Mucosa of descending colon (tissue), 3 donors: ENCODE measurements at places on chromosomes 1 and 21. TPM values are rescaled to one million over a fixed set of nuclear protein-coding genes. Genes with fewer than 3 reads are reported as not detected.

- DNase-seq = no peak
Measured at GRCh38 chr21:41258617-41259016, 58.0 kb upstream of the FAM3B start.

DNA sequence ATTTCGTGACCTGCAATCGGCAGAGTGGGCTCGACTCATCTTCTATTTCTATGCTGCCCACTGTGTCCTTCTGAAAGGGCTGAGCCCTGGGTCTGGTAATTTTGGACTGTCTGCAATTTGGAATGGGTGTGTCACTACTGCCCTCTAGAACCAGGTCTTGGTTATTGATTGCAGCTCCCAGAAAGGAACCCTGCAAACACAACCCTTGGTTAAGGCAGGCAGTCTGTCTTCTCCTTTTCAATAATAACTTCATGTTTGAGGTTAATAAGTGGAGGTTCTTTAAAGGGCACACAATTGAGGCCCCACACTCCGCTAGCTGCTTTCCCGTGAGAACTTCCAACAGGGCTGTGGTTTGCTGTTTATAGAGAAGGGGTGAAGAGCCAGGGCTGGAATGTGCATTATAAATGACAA is 79.9 kb upstream of the LYST start:
- DNase-seq = no peak

GRCh38 chr1:66403007-66403731 is 130.8 kb upstream of the SGIP1 start:
- DNase-seq = no peak

GRCh38 chr1:175757381-175758015 is 14.1 kb upstream of the TNR start:
- DNase-seq = peak; percentile 24

The PTGS2 gene
- total RNA-seq = 8.4 TPM

The GNG12 gene
- 85.0 TPM for total RNA-seq
